ENCODE measurements at places on chromosomes 16 and 17. TPM values are rescaled to one million over a fixed set of nuclear protein-coding genes. Genes with fewer than 3 reads are reported as not detected.

GRCh38 chr16:13138528-13138927, 237.1 kb downstream of the SHISA9 start:
- no peak for DNase-seq

DNA sequence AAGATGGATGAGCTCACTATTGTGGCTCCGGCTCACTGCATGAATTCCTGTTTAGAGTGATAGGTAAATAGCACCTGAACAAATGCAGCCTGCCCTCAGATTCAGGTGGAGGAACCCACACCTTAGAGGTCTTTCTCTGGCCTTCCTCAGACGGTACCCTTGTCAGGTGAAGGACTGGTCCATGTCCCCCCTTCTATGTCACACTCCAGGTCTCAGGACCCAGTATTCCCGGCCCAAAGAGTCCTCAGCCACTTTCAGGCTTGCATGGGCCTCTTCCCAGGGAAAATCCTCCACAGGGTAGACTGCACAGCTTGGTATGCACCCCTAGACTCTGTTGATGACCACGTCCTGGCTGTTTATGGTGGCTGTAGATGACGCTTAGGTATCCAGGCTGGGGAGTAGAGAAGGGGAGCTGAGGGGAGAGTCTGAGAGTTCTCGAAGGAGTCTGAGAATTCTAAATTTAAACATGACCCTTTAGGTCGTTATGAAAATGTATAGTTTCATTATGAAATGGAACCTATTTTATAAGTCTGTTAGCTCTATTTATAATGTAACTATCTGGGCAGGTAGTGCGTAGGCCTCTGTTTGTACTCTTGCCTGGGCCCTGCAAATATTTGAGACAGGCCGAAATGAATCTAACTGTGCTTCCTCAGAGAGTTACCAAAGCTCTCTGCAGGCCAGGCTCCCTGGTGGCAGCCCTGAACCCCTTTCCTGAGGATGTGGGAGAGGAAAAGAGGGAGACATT, 32.5 kb upstream of the CCR7 start:
- no peak for DNase-seq

DNA sequence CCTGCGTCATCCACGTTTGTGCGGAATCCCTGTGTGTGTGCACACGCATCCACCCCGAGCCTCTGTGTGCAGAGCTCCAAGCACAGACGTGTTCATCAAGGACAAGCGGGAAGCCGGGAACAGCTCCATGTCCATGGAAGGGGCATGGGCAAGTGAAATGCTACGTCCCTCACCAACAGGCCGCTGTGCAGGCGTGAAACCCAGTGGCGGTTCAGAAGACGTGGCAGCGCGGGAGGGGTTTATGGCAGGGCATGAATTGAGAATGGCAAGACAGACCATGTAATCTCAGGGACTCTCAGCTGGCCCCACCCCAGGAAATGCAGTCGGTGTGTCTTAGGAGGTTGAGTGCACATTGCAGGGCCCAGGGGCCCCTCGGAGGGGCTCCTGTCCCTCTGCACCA, 52.7 kb downstream of the TBC1D16 start:
- DNase-seq, result no peak

DNA sequence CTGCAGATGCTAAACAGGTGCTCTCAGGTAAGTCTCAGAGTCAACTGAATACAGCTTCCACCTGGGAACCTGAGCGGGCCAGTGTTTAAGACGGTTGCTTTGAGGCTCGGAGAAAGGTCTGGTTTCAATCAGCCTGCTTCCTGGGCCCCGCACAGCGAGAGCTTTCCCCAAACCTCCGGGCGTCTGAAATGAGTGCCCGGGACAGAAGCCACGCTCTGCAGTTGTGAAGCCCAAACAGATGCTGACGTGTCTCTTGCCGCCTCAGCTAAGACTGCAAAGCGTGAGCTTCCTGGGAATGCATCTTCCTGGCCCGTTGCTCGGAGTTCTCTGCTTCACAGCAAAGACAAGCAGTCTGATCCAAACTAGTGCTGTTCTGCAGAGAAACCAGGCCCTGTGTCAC, 36.7 kb downstream of the PLXDC1 start:
- DNase-seq, result no peak

- no peak for DNase-seq
Measured at GRCh38 chr16:50427107-50427506, 58.3 kb upstream of the BRD7 start.

DNA sequence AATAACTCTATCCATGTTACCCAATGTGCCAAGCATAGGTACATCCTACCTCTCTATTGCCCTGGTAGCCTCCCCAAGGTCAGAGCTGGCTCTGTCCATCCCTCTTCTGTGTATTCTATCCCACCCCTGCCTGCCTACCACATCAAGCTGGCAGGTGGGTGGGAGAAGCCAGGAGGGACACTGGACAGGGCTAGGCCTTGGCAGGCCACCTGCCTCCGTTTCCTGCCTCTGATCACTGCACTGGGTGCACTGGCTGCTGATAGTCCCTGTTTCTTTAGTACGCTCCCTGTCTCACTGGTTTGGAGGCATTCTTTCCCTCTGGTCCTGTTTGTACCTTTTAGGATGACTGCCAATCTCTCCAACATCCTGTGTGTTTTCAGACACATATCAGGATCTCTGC, 12.7 kb downstream of the TK2 start:
- DNase-seq, result no peak

- DNase-seq, result no peak
Measured at GRCh38 chr17:7060165-7060891, 16.4 kb upstream of the SLC16A11 start.

DNA sequence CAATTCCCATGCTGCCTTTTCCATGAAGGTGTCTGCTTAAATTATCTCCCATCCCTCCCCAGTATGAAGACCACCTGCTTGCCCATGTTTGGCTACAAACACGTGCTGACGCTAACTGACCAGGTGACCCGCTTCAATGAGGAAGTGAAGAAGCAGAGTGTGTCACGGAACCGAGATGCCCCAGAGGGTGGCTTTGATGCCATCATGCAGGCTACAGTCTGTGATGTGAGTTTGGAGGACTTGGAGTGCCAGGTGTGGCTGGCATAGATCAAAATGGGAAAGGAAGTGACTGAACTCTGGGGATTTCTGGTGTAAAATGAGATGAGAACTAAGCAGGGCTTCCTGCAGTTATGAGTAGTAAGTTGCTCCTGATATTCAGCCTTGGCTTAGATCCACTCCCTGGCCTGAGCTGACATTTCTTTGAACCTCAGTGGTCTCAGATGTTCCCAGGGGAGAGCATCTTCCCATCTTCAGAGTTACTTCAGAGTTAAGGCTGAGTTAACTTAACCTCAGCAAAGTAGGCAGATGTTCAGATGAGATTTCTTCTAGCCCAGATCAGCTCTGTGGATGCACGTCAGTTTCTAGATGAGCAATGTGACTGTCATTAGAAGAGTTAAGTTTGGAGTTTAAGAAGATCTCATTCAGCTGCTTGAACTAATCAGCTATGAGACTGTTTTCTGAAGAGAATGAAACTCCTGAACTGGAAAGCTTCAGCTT, 32.7 kb downstream of the ITGB3 start:
- no peak for DNase-seq

DNA sequence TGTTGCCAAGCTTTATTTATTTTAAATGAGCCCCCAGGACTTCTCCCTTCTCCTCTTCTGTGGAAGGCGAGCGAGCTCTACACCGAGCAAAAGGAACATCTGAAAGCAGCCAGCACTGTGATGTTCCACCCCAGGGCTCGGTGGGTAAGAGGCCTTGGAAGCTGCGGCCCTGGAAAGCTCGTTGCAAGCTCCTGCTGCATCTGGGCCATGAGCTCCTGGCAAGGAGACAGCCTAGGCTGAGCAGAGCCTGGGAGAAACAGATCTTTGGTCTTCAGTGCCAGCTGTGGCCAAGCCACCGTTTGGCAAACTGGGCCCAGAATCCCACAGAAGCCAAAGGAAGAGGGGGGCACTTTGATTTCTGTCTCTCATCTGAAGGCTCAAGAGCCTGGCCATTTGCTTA, 114.1 kb downstream of the ENGASE start:
- no peak for DNase-seq

- no peak for DNase-seq
Measured at GRCh38 chr17:80527016-80527645, 17.5 kb upstream of the RPTOR start.

GRCh38 chr17:28154214-28154613, 111.7 kb downstream of the NLK start:
- DNase-seq, result no peak

DNA sequence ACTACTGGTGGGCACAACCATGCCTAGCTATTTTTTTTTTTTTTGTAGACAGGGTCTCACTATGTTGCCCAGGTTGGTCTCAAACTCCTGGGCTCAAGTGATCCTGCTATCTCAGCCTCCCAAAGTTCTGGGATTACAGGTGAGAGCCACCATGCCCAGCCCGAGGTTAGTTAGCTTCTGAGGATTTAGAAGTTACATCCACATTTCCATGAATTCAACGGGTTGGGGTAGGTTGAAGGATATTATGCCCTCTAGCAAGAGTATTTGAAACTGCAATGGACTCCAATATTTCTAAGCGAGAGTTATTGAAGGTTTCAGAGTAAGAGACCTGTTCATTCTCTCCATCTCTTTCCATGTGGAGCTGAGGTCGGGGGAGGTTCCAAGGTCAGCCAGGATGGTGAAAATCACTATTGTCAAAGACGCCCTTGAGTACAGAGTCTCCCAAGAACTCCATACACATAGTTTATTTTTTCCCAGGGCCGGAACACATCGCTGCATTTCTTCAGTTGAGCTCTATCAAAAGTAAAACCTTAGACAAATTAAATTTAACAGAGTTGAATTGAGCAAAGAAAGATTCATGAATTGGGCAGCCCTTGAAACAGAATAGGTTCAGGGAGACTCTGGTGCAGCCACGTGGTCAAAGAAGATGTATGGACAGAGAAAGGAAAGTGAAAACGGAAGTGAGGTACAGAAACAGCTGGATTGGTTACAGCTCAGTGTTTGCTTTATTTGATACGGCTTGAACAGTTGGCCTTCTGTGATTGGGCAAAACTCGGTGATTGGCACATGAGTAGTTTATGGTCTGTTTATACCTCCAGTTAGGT, 19.0 kb upstream of the ITPRIPL2 start:
- DNase-seq, result no peak

GRCh38 chr17:21742326-21742725, 50.0 kb downstream of the KCNJ18 start:
- no peak for DNase-seq

- DNase-seq, result peak; percentile 48
Measured at GRCh38 chr16:3945751-3946603, 65.5 kb upstream of the CREBBP start.

GRCh38 chr16:11232852-11233726, 22.9 kb downstream of the SOCS1 start:
- no peak for DNase-seq

DNA sequence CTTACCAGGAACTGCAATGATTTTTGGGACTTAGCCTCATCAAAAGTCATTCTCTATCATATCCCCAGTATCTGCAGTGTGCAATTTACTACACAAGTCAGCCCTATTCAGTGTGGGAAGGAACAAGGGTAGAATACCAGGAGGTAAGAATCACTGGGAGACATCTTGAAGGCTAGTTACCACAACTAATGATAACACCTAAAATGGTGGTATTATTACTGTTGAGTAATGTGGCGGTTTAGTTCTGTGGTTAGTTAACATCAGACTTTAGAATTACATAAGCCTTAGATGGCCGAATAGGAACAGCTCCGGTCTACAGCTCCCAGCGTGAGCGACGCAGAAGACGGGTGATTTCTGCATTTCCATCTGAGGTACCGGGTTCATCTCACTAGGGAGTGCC, 567.9 kb upstream of the CDH11 start:
- DNase-seq, result no peak

DNA sequence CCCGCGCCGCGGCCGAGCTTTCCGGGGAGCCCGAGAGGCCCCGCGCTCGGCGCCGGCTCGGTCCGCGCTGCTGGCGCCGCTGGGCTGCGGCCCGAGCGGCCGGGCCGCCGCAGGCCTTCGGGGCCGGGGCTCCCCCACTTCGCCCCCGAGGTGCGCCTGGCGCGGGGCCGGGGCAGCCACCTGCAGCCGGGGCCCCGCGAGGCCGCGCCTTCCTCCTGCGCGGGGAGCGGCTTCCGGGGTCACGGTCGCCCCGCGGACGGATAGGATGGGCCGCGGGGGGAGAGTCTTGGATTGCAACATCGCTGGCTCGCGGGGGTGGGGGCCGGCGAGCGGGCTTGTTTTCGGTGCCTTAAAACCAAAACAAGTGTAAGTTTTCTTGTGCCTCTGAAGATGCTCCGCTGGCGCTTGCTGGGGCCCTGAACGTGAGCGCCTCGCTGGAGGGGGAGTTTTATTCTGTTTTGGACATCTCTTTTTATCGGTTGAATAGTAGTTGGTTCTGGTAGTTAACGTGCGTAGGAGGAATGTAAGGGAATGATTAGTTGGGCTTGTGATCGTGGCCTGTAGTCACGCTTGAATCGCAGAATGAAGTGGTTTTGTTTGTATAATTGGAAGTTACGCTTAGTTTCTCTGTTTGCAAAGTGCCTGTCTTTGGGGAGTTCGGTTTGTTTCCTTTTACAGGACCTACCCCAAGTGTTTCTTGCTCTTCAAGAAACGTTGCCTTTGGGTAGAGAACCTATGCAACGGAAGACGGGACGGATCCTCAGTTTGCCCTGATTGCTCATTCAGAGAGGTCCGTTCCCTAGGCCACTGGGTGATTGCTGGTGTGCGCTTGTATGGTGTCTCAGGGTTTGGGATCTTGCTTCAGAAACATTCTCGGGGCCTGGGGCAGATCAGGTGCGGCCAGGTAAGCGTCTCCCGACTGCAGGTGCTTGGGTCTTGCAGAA, 724 bp downstream of the UBE2I start:
- DNase-seq, result no peak

DNA sequence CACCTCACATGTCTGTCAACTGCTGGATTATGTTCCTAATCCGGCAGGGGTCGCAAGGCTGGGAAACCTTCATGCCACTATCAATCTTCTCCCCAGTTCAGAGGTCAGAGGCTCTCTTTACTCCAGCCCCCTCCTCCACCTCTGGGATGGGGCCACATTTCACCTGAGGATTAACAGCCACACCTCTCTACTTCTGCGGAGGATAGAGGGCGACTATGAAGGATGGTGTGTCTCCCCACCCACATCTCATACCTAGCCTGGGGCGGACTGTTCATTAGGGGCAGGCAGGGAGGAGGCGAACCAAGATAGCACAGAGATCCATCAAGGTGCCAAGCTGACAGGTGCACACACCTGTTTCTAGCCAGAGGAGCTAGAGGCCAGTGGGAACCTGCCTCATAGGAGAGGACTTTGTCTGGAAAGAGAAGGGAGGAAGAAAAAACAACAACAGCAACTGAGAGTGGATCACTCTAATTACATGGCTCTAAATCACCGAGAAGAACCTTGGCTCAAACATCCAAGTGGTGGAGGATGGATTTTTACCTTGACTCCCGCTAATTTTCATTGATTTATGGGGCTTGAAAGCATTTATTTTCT, 41.9 kb upstream of the SKAP1 start:
- DNase-seq, result no peak

MT2A gene
- total RNA-seq, result 185 TPM

SLC52A1 gene
- total RNA-seq, result not detected

GAS7 gene
- total RNA-seq, result 69.0 TPM

AURKB gene
- not detected for total RNA-seq

NPIPB6 gene
- total RNA-seq, result 2.2 TPM

OR1F1 gene
- total RNA-seq, result not detected

ITGAL gene
- 3.2 TPM for total RNA-seq

GP1BA gene
- not detected for total RNA-seq

CTRB1 gene
- total RNA-seq, result 4.9 TPM
